ENCODE measurements at places on chromosomes 12 and 14. TPM values are rescaled to one million over a fixed set of nuclear protein-coding genes. Genes with fewer than 3 reads are reported as not detected.

Gene PRR4
- 14.9 TPM for polyA plus RNA-seq

Gene KRT73
- 0.64 TPM for polyA plus RNA-seq

Gene VWF
- 7.8 TPM for polyA plus RNA-seq

- DNase-seq: peak; percentile 56
These were observed 124.5 kb downstream of the GPR65 start for GRCh38 chr14:88129306-88130056.

GRCh38 chr14:60328583-60328982, 79.6 kb downstream of the PPM1A start:
- no peak for DNase-seq

- DNase-seq: no peak
These were observed 13.7 kb upstream of the ZNF84 start for GRCh38 chr12:133023566-133023965.

DNA sequence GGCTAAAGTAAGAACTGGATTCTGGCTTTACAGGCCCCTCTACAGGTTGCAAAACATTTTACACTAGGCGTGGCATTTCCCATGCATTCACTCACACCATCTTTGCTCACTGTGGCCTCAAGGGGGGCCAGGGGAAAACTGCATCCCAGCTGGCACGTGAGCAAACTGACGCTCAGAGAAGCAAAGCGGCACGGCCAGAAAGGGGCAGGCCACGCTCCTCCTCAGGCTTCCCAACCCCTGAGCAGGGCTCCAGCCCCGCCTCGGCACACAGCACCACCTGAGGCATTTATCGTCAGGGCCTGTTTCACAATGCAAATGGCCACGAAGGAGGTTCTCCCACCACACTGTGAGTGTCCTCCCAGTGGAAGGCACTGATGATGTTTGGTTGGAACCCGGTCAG, 90.8 kb downstream of the BCL11B start:
- DNase-seq: no peak

Gene IRAK3
- 3.3 TPM for polyA plus RNA-seq

Gene PROX2
- 0.08 TPM for polyA plus RNA-seq

GRCh38 chr12:111664961-111665865, 20.5 kb downstream of the BRAP start:
- no peak for DNase-seq

Gene KRT2
- polyA plus RNA-seq: 0.16 TPM

GRCh38 chr14:104768437-104769323, 15.7 kb downstream of the SIVA1 start:
- peak; percentile 88 for DNase-seq

GRCh38 chr12:105748806-105749600, 389.8 kb downstream of the NUAK1 start:
- peak; percentile 30 for DNase-seq

DNA sequence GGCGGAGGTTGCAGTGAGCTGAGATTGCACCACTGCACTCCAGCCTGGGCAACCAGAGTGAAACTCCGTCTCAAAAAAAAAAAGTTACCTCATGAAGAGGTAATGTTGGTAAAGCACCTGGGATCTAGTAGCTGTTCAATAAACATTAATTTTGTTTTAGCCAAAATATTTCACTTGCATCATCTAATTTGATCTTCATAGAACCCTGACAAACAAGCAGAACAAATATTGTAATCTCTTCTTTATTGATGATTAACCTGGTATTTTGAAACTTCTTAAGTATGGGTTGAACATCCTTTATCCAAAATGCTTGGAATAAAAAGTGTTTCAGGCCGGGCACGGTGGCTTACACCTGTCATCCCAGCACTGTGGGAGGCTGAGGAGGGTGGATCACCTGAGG, 149.0 kb upstream of the AMIGO2 start:
- no peak for DNase-seq

Gene RTN1
- 7.2 TPM for polyA plus RNA-seq

GRCh38 chr14:20774258-20774824, 6.1 kb downstream of the EDDM3B start:
- no peak for DNase-seq

- no peak for DNase-seq
These were observed 17.1 kb upstream of the NEK9 start for GRCh38 chr14:75143761-75144527.

- peak; percentile 55 for DNase-seq
These were observed 20.4 kb downstream of the DLK1 start for GRCh38 chr14:100747021-100747586.

Gene IRAK4
- polyA plus RNA-seq: 11.4 TPM

GRCh38 chr12:28089338-28089737, 100.9 kb upstream of the CCDC91 start:
- DNase-seq: no peak

Gene OR4K13
- polyA plus RNA-seq: not detected

Gene IGF1
- polyA plus RNA-seq: 14.3 TPM
